ENCODE measurements at places on chromosomes 12 and 14.
A peak's percentile ranks its signal among the peaks of the same experiment; 100 is the strongest.

- DNase-seq, result no peak
Observed at GRCh38 chr12:82896979-82897378, 210.3 kb downstream of the TMTC2 start.

DNA sequence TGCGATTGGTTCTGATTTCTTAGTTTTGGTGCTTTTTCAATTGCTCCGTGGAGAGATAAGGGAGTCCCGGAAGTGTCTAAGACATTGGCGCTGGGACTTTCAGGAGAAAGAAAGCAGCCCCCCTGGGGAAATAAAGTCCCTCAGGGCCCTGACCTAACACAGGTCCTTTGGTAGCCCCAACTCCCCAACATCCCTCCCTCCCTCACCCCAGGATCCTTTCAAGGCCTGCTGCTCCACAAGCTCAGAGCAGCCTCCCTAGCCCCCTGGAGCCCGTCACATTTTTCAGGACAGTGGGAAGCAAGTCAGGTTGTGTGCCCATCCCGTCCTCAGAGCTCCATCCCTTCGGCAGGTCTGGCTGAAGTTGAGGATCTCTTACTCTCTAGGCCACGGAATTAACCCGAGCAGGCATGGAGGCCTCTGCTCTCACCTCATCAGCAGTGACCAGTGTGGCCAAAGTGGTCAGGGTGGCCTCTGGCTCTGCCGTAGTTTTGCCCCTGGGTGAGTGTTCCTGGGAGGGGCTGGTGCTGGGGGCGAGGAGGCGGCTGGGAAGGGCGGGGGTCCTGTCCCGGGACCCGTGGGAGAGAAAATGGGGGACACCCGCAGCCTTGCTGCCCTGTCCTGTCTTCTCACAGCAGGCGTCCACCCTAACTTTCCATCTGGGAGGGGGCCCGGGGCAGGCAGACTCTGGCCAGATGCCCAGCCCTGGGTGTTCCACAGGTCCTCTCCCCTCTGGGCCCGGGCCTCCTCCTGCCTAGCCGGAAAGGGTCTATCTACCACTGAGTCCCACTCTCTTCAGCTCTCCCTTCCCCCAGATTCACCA lies 950 bp downstream of the IFI27 start:
- peak; percentile 19 for DNase-seq

GRCh38 chr12:110907583-110907982 lies 12.8 kb downstream of the MYL2 start:
- DNase-seq, result no peak

GRCh38 chr12:56714431-56714929 lies 10.6 kb downstream of the NACA start:
- DNase-seq, result no peak

DNA sequence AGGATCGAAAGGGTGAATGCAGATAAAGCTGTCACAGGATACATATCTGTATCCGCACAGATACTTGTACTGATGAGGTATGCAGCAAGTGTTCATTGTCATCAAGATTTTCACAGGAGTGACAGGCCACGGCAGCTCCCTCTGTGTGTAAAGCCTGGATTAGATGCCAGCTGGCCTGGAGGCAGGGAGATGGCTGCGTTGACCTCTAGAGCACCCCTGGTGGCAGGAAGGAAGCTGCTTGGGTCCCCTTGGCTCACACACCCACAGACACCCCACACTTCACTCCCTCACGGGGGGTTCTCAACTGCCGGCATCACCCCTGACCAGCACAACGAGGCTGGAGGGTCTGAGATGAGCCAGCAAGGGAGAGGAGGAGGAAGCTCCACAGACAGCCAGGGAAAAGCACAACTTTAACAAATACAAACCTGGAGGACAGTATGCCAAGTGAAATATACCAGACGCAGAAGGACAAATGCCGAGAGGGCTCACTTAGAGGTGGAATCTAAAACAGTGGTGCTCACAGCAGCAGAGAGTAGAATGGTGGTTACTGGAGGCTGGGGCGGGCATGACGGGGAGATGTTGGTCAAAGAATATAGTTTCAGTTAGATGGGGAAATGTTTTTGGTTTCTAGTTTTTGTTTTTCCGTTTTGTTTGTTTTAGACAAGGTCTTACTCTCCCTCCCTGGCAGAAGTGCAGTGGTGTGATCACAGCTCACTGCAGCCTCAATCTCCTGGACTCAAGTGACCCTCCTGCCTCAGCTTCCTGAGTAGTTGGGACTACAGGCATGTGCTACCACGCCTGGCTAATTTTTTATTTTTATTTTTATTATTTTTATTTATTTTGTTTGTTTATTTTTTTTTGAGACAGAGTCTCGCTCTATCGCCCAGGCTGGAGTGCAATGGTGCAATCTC lies 45.7 kb downstream of the TEAD4 start:
- no peak for DNase-seq

- DNase-seq, result no peak
Observed at GRCh38 chr14:99606359-99606758, 2.4 kb upstream of the CCDC85C start.

DNA sequence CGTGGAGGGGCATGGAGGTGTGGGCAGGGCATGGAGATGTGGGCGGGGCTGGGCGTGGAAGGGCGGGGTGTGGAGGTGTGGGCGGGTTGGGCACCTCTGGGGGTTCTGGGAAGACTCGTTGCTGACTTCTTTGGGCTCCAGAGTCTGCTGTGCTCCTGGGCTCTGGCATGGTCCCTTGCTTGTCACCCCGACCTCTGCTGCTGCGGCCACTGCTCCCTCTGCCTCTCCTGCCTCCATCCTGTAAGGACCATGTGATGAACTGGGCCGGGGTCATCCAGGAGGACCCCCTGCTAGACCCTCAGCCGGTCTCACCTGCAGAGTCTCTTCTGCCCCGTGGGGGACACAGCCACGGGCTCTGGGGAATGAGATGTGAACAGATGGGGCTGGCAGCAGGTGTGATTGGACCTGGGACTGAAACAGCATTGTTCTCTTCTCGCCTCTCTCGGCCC lies 15.3 kb downstream of the NOC4L start:
- DNase-seq, result no peak

- DNase-seq, result no peak
Observed at GRCh38 chr12:121748218-121748570, 35.6 kb downstream of the TMEM120B start.

- DNase-seq, result no peak
Observed at GRCh38 chr12:76023069-76023690, 8.4 kb downstream of the PHLDA1 start.

GRCh38 chr14:104680806-104681688 lies 8.4 kb upstream of the INF2 start:
- DNase-seq, result no peak

DNA sequence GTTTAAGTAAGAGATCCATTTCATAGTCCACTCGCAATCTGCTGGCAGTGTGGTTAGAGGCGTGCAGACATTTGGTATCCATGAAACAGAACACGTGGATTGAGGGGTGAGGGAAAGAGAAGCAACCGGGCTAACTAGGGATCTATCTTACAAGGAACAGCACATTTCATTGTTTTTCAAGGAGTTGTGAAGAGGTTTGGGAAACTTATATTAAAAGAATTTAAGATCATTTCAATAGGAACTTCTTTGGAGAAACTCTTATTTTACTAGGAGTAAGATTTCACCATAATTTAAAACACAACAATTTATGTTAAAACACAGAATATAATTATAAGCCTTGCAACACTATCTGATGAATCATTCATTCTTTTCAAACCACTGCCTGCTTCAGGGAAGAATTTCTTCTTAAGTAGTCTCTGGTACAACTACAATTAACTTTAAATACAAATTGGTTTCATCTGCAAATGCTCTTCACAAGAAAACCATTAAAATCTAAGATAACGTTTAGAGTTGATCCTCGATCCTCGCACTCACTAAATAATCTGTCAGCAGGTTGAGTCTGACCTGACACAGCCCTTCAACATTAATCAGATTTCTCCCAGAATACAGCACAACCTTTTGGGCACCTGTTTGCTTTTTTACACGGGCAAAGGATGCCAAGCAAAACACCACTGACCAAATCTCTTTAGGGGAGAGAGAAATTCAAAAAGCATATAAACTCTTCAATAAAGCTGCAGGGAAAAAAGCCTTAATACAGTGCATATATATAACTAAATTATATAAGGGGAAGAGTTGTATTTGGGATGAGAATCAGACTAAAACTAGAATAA lies 27.3 kb downstream of the PPTC7 start:
- no peak for DNase-seq

DNA sequence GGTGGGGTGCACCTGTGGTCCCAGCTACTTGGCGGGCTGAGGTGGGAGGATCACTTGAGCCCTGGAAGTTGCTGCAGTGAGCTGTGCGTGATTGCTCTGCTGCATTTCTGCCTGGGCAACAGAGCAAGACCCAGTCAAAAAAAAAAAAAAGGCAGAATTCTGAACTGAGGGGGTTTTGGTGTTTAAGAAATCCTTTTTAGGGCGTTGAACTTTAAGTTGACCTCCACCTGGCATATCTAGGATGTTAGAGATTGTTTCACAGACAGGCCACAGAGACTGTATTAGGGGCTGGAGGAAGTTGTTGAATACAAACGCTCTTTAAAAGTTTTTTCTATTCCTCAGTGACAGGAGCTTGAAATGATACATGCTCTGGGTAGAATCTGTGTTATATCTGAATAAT lies 60.5 kb downstream of the FBXW8 start:
- no peak for DNase-seq

DNA sequence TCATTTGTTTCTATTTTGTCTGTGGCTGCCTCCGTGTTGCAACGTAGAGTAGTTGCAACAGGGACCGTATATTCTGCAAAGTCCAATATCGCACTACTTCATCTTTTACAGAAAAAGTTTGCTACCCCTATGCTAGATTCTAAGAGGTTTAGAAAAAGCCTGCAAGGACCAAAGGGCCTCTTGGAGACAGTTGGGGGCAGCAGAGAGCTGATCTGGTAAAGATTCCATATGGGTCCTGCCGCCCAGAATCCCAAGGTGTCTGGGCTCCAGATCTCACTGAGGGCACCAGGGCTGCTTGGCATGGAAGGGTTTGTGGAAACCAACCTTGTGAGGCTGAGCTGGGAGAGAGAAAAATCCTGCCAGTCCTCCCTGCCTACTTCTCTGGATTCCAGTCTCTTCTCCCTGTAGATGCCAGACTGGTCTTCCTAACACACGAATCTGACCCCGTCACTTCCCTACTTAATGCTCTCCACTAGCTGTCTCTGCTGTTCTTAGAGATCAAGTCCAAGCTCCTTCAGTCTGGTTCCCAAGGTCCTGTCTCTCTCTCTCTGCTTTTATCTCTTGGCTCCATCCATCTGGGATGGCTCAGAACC lies 74.6 kb downstream of the GLRX5 start:
- DNase-seq, result peak; percentile 35

DNA sequence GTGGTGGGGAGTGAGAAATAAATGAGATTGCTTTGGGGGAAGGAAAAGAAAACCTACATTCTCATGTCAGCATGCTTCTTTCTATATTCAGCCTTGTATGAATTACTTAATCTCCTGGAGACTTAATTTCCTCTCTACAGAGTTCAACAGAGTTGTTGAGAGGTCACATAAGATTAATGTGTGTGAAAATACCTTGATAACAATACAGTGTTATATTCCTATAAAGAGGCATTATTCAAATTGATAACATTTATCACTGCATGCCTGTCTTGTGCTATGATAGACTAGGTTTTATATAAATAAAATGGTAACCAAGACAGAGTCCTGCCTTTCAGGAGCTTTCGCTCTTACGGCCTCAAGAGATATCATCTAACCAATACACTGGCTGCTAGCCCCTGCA lies 9.6 kb downstream of the FLRT2 start:
- no peak for DNase-seq

GRCh38 chr14:31566456-31566855 lies 5.3 kb downstream of the NUBPL start:
- DNase-seq, result no peak

DNA sequence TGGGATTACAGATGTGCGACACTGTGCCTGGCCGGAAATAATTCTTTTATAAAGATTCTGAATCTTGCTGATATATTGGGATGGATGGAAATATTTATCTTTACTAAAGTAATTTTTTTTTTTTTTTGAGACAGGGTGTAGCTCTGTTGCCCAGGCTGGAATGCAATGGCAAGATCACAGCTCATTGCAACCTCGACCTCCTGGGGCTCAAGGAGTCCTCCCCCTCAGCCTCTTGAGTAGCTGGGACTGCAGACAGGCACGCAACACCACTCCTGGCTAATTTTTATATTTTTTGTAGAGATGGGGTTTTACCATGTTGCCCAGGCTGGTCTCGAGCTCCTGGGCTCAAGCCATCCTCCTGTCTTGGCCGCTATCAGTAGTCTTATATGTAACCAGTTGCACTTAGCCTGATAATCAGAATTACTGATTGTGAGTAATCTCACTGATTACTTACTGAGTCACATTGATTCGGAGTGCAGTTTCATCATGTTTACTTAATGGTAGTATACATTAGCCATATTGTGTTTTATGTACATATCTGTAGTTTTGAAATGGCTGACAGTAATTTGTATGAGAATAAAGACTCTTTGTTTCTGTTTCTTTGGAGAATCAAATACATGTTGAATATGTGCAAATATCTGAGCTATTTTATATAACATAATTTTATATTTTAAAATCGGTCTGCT lies 50.4 kb upstream of the LRTM2 start:
- no peak for DNase-seq

GRCh38 chr12:67677166-67677565 lies 28.6 kb downstream of the DYRK2 start:
- no peak for DNase-seq

GRCh38 chr14:90136904-90137303 lies 75.1 kb downstream of the KCNK13 start:
- no peak for DNase-seq

- DNase-seq, result no peak
Observed at GRCh38 chr12:61780435-61780834, 479.8 kb upstream of the USP15 start.

DNA sequence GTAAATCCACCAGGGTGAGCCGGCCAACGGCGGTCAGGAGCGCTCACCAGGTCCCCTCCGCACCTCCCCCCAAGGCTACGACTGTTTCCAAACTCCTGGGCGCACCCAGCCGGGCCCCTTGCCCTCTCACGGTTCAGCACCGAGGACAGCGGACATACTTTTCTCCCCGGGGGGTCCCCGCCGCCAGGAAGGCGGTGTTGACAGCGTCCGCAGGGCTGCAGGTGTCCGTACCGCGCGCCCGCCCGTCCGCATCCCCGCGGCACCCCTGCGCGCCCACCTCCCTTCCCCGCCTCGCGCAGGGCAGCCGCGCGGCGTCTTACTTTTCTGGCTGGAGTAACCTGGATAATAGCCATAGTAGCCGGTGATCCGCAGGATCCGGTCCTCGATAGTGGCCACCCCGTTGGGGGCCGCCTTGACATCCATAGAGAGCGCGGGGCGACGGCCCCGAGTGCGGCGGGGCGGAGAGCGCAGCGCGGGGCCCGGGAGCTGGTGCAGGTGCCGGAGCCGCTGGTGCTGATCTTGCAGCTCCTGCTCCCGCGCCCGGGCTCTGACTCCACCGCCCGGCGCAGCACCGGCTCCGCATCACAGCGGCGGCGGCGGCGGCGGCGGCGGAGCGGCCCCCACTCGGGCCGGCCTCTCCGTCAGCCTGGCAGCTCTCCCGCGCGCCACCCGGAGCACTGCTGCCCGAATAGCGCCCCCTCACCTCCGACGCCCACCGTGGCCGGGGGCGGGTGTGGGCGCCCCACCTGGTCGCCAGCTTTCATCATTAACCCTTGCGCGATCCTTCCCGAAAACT lies at the start of gene SLC35F4:
TSS of gene SLC35F4 (minus strand) at position 690 of the 796 bp plus-strand sequence.
- no peak for DNase-seq

GRCh38 chr12:89208661-89209096 lies 143.6 kb downstream of the DUSP6 start:
- DNase-seq, result no peak

All from liver (tissue), 10 donors.